CD4-positive, alpha-beta memory T cell (primary cell): ENCODE measurements at places on chromosomes 4 and X.

DNA sequence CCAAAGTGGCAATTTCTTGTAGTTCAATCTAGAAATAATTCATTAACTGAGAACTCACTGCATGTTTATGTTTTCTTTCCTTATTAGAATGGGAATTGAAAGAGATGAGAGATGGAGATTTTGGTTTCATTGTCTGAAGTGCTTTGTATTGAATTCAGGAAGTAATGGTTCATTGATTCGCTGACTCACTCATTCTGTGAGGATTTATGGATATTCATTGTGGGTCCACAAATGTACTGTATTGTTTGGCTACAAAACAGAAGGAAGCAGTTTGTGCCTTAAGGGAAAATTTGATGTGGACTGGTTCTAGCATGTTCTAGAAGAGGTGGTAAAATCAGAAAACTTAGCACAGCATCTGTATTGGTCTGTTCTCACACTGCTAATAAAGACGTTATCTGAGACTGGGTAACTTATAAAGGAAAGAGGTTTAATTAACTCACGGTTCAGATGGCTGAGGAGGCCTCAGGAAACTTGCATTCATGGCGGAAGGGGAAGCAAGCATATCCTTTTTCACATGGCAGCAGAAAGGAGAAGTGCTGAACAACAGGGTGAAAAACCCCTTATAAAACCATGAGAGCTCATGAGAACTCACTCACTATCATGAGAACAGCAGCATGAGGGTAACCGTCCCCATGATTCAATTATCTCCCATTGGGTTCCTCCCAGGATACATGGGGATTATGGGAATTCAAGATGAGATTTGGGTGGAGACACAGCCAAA lies 132.3 kb upstream of the VCX3A start:
- no peak for DNase-seq

GRCh38 chr4:26566133-26566532 lies 17.8 kb upstream of the TBC1D19 start:
- no peak for DNase-seq

DNA sequence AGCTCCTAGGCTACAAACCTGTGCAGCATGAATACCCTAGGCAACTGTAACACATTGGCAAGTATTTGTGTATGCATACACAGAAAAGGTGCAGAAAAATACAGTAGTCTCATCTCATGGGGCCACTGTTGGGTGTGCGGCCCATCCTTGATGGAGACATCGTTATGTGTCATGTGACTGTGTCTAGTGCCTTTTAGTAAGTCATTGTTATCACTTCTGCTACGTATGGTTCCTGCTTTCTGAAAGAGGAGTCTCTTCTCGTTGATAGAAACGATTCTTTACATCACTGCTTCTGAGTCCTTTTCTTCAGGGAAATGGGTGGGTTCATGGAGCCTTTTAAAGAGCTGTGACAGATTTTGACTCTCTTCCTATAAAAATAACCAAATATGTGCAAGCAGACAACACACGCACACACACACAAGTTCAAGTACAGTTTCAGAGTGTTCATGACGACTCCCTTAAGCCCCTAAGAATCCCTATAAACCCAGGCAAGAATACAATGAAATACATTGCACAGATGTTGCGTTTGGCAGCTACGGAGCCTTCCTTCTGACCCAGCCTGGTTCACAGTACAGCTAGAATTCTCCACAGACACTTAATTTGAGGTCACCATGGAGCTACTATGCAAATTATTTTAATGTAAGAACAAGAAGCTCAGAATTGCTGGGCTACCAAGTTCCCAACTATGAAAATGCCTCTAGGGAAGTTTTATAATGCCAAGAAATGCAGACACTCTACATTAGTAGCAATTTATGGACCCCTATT lies 10.2 kb upstream of the STK32B start:
- no peak for DNase-seq

GRCh38 chr4:175147233-175147632 lies 229.1 kb downstream of the ADAM29 start:
- DNase-seq = no peak

- no peak for DNase-seq
Measured at GRCh38 chr4:102761296-102761701, 531 bp upstream of the MANBA start.

DNA sequence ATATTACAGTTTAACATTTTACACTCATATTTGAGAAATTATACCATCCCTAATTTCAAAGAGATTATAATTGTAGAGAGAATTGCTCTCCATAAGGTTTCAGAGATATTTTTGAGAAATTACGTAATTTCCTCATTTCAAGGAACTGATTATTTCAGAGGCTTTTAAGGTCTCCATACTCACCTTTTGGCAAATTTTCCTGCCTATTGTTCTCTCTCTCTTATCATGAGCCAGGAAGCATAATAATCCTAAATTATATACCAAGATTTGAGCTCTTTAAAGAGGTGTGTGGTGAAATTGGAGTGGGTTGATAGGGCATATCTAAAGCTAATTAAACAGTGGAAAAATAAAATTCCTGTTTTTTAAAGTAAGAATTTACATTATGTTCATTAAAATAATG lies 248.9 kb upstream of the FTHL17 start:
- no peak for DNase-seq

- no peak for DNase-seq
Measured at GRCh38 chr4:119765951-119766350, 137.3 kb upstream of the PDE5A start.

- DNase-seq = no peak
Measured at GRCh38 chrX:50167366-50167765, 33.4 kb downstream of the AKAP4 start.

GRCh38 chr4:108391701-108392455 lies 223.1 kb upstream of the LEF1 start:
- no peak for DNase-seq

- DNase-seq = no peak
Measured at GRCh38 chr4:74262522-74262921, 45.7 kb upstream of the EPGN start.

- no peak for DNase-seq
Measured at GRCh38 chr4:132334081-132334480, 815.0 kb upstream of the PCDH10 start.

- DNase-seq = no peak
Measured at GRCh38 chr4:150164956-150165629, 86.8 kb downstream of the DCLK2 start.

GRCh38 chrX:136835761-136836160 lies 44.8 kb downstream of the RBMX start:
- no peak for DNase-seq

GRCh38 chr4:35300996-35301774 lies 943.1 kb downstream of the ARAP2 start:
- DNase-seq = no peak

DNA sequence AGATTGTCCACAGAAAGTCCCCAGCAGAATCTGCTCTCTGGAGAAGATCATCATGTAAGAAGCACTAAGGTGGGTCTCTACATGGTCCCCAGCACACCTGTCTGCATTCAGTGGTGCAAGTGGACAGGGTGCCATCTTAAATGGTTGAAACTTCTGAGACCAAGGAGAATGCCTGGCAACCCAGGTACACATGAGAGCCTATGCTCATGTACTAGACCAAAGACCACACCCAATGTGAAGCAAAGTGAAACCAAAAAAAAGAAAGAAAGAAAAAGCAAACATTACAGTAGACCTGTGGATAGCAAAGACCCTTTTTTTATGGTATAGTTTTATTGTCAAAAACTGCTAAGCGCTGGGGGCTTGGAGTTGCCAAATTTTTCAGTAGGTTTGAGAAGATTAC lies 15.0 kb downstream of the CD40LG start:
- peak; percentile 43 for DNase-seq

GRCh38 chr4:81039351-81039972 lies 9.0 kb downstream of the BMP3 start:
- DNase-seq = no peak

- DNase-seq = no peak
Measured at GRCh38 chrX:11059933-11060332, 51.2 kb upstream of the HCCS start.

DNA sequence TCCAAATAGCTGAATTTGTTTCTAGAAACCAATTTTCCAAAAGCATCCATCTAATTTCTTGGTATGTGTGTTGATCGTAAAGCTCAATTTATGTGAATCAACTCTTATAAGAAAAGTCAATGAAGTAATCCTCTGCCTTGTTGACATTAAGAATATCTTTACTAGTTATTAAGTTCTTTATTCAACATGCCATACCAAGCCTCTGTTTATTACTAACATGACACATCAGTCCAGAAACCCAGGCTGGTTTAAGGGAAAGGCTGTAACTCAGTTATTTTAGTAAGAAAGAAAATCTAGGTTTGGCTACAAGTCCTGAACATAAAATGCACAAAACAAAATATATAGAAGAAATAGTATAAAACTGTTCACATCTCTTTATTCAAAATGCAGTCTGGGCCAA lies 48.0 kb downstream of the KLHL34 start:
- DNase-seq = no peak

- no peak for DNase-seq
Measured at GRCh38 chr4:136934601-136935000, 597.7 kb downstream of the PCDH18 start.

- DNase-seq = no peak
Measured at GRCh38 chr4:166153548-166153947, 280.5 kb downstream of the TLL1 start.

GRCh38 chr4:158914218-158914617 lies 145.4 kb downstream of the FNIP2 start:
- DNase-seq = no peak

- no peak for DNase-seq
Measured at GRCh38 chr4:176099314-176099713, 33.7 kb downstream of the WDR17 start.

GRCh38 chr4:88828842-88829571 lies 131.4 kb upstream of the NAP1L5 start:
- DNase-seq = no peak

- DNase-seq = peak; percentile 44
Measured at GRCh38 chrX:72100051-72100755, 31.5 kb downstream of the RTL5 start.

- no peak for DNase-seq
Measured at GRCh38 chr4:85937507-85937906, 422.3 kb downstream of the MAPK10 start.

- no peak for DNase-seq
Measured at GRCh38 chrX:102624105-102624504, 24.8 kb downstream of the ARMCX5 start.

- DNase-seq = no peak
Measured at GRCh38 chrX:119625843-119626242, 19.6 kb upstream of the NKRF start.

- no peak for DNase-seq
Measured at GRCh38 chrX:47351706-47352105, 18.7 kb upstream of the ZNF157 start.

DNA sequence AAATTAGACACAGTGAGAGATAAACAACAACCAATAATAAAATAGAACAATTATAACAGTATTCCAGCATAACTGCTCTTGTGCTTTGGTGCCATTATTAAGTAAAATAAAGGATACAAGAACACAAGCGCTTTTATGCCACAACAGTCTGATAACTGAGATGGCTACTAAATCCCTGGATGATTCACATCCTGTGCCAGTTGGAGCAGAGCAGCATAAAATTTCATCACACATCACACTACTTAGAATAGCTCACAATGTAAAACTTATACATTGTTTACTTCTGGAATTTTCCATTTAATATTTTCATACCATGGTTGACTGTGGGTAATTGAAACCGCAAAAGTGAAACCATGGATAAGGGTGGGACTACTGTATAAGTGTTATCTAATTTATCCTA lies 399.9 kb upstream of the CNKSR2 start:
- no peak for DNase-seq

- DNase-seq = no peak
Measured at GRCh38 chr4:53695540-53696463, 104.5 kb upstream of the LNX1 start.

DNA sequence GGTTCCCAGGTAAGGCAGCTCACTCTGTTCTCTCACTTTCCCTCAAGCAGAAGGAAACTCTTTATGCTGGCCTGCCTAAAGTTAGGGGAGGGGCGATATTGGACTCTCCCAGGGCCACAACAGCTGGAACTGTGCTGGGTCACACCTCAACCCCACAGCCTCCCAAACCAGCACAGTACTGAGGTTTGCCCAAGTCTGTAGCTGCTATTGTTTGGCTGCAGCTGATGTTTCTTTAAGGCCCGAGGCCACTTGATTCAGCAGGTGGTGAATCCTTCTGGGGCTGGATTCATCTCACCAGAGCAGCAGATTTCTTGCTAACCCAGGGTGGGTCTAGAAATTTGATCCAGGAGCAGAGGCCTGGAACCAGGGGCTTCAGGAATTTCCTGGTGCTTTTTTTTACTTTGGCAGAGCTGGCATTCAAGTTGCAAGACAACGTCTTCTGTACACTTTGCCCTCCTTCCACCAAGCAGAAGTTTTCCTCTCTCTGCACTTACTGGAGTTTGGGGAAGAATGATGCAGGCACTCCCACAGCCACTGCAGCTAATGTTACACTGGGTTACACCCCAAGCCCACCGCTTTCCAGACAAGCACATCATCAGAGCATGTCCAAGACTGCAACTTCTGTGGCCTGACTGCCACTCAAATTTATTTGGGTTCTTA lies 544.7 kb upstream of the NDST4 start:
- DNase-seq = no peak

DNA sequence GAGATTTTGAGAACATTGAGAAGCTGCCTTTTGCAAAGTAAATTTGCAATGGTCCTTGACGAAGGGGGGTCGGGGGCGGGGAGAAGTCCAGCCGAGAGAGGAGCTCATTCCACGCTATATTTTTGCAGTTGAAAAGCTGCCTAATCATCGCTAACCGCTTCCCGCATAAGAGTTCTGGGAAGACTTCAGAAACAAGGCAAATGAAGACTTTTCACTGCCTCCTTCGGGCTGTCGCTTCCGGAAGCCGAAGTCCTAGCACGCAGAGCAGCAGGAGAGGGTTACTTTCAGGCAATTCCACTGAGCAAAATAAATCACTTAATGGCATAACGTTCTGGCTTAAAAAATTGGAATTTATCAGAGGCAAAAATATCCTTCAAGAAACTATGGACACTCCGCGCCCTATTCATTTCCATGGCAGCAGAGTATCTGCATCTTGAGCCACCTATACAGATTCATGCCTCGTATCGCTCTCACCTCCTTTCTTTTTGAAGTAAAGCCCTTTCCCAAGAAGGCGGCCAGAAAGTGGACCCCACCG lies 2.6 kb upstream of the LRAT start:
- no peak for DNase-seq

GRCh38 chrX:53631156-53631555 lies 55.4 kb downstream of the HUWE1 start:
- no peak for DNase-seq

- no peak for DNase-seq
Measured at GRCh38 chrX:10167573-10167972, 10.8 kb downstream of the CLCN4 start.

- DNase-seq = no peak
Measured at GRCh38 chr4:124030147-124030546, 633.6 kb downstream of the SPRY1 start.

DNA sequence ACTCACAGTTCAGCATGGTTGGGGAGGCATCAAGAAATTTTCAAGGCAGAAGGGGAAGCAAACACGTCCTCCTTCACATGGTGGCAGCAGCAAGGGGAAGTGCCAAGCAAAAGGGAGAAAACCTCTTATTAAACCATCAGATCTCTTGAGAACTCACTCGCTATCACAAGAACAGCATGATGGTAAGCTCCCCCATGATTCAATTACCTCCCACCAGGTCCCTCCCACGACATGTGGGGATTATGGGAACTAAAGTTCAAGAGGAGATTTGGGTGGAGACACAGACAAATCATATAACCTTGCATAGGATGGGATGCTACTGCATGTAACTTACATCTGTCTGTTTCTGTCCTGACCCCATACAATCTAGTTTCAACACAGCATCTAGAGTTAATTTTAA lies 511.8 kb upstream of the ARX start:
- no peak for DNase-seq
